ENCODE measurements at places on chromosomes 5 and 9.

DNA sequence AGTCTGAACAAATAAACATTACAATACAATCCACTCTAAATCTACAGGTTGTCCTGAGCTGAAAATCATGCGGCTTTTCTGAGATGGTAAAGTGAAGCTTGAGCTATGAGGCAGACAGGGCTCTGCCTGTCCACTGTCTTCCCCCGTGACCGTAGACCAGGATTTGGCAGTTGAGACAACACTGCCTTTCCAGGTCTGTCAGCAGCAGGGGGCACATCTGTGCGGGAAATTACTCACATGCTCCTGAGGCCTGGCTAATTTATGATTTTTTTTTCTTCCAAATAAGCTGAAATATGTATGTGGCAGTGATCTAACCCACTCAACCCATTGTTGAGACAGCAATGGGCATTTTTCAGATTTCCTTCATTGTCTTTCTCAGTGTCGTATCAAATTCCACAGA is 307.9 kb downstream of the FBXL7 start:
- DNase-seq = no peak

- no peak for DNase-seq
Observed at GRCh38 chr5:135881244-135881643, 14.4 kb downstream of the IL9 start.

GRCh38 chr9:127595611-127596010 is 16.5 kb upstream of the STXBP1 start:
- DNase-seq = no peak

DNA sequence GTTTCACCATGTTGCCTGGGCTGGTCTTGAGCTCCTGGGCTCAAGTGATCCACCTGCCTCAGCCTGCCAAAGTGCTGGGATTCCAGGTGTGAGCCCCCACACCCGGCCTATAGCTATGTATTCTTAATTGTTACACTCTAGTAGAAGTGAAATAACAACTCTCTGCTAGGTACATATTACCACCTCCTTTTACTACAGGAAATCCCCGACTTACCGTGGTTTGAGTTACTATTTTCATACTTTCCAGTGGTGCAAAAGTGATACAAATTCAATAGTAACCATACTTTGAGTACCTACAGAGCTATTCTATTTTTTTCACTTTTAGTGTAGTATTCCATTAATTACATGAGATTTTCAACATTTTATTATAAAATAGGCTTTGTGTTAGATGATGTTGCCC is 719 bp downstream of the ARL14EPL start:
- DNase-seq = no peak

GRCh38 chr5:148811756-148812155 is 14.7 kb upstream of the ADRB2 start:
- no peak for DNase-seq

Measured in activated CD4-positive, alpha-beta T cell treated with anti-CD3 and anti-CD28 coated beads for 36 hours (primary cell).